Neural crest cell (in vitro differentiated cells): ENCODE measurements at places on chromosomes 1 and 21. TPM values are rescaled to one million over a fixed set of nuclear protein-coding genes. Genes with fewer than 3 reads are reported as not detected.
A peak's percentile ranks its signal among the peaks of the same experiment; 100 is the strongest.

GRCh38 chr1:204296431-204296988, 63.2 kb downstream of the PLEKHA6 start:
- no peak overlapping the region for H3K4me3 ChIP-seq
- H3K4me1 ChIP-seq = peaks cover 18% of the 10 kb centered on the region
- H3K27me3 ChIP-seq = peaks cover 31% of the 10 kb centered on the region
- DNase-seq = no peak
- H3K27ac ChIP-seq = no peak overlapping the region
- no peaks in the 10 kb centered on the region for H3K36me3 ChIP-seq

DNA sequence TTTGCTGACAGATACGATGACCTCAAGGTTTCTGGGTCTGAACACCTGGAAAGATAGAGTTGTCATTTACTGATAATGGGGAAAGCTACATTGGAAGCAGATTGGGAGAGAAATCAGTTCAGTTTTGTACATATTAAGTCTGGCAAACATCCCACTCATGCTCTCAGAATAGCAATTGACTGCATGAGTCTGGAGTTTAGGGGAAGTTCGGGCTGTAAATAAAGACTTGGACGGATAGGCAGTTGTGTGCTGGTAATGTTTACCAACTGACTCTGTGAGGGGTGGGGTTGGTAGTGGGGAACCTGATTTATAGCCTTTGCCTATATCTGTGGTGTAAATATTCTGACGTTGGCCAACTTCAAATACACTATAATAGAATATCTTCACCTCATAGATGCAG, 4.0 kb downstream of the H6PD start:
- no peak overlapping the region for H3K4me3 ChIP-seq
- no peak for DNase-seq
- H3K27ac ChIP-seq = no peak overlapping the region

DNA sequence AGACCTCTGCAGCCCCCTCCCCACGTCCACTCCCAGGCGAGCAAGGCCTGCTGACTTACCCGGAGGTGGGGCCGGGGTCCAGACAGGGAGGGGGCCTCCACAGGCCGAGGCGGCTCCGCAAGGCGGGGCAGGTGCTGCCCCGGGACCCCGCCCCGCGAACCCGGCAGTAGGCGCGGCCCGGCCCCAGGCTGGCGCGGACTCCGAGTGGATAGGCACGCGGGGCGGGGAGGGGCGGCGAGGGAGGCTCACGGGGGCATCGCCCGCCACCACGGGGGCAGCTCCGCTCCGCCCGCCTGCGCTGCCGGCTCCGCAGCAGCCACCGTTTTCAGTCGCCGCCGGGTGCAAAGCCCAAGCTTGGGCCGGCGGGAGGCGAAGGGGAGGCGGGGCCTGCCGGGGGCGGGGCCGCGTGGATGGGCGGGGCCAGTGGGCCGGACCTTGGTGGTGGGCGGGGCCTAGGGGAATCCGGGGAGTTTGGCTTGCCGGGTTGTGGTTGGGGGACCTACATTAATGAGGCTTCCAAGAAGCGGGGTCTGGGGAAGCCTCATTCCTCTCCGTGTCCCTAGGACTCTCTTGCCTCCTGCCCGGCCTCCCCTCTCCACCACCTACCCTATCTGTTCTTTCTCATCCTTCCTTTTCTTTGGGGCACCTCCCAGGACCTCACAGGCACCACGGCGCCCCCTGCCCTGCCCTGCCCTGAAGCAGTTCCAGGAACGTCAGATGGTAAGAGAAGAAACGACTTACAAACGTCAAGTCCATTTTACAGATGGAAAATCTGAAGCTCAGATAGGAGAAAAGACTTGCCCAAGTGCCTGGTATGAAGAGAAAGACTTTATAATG, at the start of gene RIMS3:
Gene RIMS3 (minus strand): TSS at position 348 of the 837 bp plus-strand sequence. CDS start 23,757 bp downstream, outside the sequence.
- peak within 1 kb of the TSS; percentile 78 for H3K27ac ChIP-seq
- peak within 1 kb of the TSS; percentile 92 for H3K4me3 ChIP-seq
- peaks cover 40% of the 10 kb centered on the region for H3K4me1 ChIP-seq
- H3K36me3 ChIP-seq = no peaks in the 10 kb centered on the region
- peak; percentile 94 for DNase-seq
- H3K27me3 ChIP-seq = peaks cover 4% of the 10 kb centered on the region

GRCh38 chr1:65344171-65344814, 35.0 kb downstream of the DNAJC6 start:
- H3K36me3 ChIP-seq = no peaks in the 10 kb centered on the region
- H3K4me3 ChIP-seq = no peak overlapping the region
- H3K27ac ChIP-seq = no peak overlapping the region
- H3K4me1 ChIP-seq = no peaks in the 10 kb centered on the region

GRCh38 chr1:88557014-88557413, 127.1 kb upstream of the PKN2 start:
- no peaks in the 10 kb centered on the region for H3K27me3 ChIP-seq
- H3K36me3 ChIP-seq = no peaks in the 10 kb centered on the region
- no peak overlapping the region for H3K27ac ChIP-seq
- no peak for DNase-seq

DNA sequence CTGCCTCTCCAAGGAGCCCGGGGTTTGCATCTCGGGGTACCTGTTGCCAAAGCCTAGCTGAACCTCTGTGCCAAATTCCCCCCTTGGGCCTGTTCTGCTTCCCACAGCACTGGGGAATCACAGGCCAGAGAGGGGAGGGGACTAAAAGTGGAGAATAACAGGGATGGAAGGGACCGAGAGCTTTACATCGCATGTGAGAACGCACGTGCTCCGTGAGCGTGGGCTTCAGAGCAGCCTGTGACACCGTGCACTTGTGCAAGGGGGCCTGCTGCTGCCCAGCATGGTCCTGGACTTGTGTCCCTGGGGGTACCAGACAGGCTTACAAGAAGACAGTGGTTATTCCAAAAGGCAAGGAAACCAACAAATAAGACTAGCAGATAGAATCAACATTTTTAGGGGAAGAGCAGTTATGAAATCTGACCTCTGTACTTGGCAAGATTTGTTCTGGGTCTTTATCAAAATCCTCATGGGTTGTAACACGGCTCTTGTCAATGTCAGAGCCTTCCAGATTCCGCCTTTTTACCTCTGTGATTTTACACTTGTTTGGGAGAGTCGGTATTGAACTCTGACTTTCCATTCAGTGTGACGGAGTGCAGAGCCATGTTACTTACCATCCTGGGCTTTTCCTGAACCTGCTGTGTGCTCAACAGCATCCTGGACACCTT, 36.2 kb upstream of the TNFRSF1B start:
- no peak overlapping the region for H3K27ac ChIP-seq
- H3K36me3 ChIP-seq = no peaks in the 10 kb centered on the region
- no peak for DNase-seq
- H3K4me3 ChIP-seq = no peak overlapping the region
- H3K4me1 ChIP-seq = peaks cover 5% of the 10 kb centered on the region
- H3K27me3 ChIP-seq = no peaks in the 10 kb centered on the region

- peaks cover 8% of the 10 kb centered on the region for H3K36me3 ChIP-seq
- no peaks in the 10 kb centered on the region for H3K27me3 ChIP-seq
- no peak for DNase-seq
- no peak overlapping the region for H3K27ac ChIP-seq
- peaks cover 8% of the 10 kb centered on the region for H3K4me1 ChIP-seq
Measured at GRCh38 chr1:52738148-52738547, 11.9 kb downstream of the ZYG11B start.

DNA sequence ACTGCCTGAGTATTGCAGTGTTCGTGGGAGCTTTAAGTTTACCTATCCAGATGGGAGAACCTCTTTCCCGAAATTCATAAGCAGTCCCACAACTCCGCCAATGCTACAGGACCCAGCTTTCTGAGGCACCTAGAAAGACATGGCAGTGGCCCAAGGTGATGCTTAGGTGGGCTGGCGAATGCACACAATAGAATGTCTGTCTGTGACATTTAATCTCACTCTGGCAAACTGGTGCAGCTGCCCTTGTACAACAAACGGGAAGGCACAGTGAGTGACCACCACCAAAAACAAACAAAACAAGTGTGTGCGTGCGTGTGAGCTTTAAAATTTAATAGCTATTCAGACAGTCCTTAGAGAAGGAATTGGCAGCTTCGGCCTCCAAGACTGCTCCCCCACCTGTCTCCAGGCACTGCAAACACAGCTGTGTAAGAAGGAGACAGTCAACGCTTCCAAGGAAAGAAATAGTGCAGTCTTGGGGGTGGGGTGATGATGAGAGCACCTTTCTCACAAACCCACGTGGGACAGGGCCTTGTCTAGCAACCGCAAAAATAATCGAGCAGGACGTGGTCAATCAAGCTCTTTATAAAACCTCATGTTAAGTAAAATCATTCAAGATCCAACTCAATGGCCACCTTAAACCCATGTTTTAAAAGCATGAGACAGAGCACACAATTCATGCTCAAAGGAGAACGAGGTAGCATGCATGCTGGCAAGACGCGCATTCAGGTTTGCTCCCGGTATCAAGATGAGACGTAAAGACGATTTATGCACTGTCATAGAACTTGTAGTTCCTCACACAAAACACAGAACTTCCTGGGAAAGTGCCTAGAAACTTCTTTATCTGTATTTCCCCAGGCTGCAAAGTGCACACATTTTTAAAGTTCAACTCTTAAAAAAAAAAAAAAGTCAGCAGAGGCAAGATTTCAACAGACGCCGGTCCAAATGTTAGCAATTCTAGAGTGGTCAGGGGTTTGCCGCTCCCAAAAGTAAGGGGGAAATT, 84.1 kb downstream of the TM2D1 start:
- H3K27ac ChIP-seq = no peak overlapping the region
- peaks cover 8% of the 10 kb centered on the region for H3K27me3 ChIP-seq
- no peaks in the 10 kb centered on the region for H3K36me3 ChIP-seq
- DNase-seq = no peak
- H3K4me3 ChIP-seq = no peak overlapping the region

- no peaks in the 10 kb centered on the region for H3K4me1 ChIP-seq
- no peak for DNase-seq
- no peak overlapping the region for H3K27ac ChIP-seq
- no peaks in the 10 kb centered on the region for H3K27me3 ChIP-seq
- no peak overlapping the region for H3K4me3 ChIP-seq
- peaks cover 5% of the 10 kb centered on the region for H3K36me3 ChIP-seq
Measured at GRCh38 chr1:174642393-174642792, 194.6 kb downstream of the GPR52 start.

GRCh38 chr21:14545906-14546480, at the start of gene SAMSN1:
TSS of gene SAMSN1 (minus strand) at chr21:14546315. CDS start at chr21:14546261, 54 bp downstream.
- H3K4me1 ChIP-seq = no peaks in the 10 kb centered on the region
- no peaks in the 10 kb centered on the region for H3K36me3 ChIP-seq
- H3K27ac ChIP-seq = no peak within 1 kb of the TSS
- H3K27me3 ChIP-seq = no peaks in the 10 kb centered on the region
- no peak for DNase-seq

DNA sequence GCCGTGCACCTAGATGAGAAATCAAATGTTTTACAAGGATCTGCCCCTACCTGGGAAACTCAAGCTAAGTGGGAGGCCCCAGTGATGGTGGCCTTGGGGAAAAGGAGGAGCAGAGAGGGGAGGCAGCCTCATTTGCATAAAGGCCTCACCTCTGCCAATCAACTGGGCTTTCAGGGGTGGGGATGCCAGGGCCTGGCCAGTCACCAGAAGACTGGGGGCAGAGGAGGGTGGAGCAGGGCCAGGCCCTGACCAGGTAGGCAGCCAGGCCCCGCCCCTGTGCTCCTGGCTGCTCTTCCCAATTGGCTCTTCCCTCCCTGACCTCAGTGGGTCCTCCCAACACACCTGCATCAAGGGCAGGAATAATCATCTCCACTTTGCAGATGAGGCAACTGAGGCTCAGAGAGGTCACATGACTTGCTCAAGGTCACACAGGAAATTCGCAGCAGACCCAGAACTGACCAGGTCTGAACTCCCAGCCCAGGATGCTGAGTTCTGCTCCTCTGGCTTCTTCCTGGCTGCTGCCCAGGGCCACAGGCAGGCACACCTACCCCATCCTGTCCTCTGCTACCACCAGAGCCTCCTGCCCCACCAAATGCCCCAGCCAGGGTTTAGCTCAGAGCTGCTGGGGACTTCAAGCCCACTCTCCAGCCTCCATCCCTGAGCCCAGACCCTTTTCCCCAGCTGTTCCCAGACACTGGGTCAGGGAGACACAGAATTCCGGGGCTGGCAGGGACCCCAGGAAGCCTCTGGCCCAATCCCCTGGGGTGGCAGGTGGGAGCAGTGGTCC, 677.9 kb downstream of the MATN1 start:
- H3K36me3 ChIP-seq = no peaks in the 10 kb centered on the region
- DNase-seq = no peak
- H3K4me3 ChIP-seq = no peak overlapping the region
- peaks cover 6% of the 10 kb centered on the region for H3K4me1 ChIP-seq
- no peak overlapping the region for H3K27ac ChIP-seq

DNA sequence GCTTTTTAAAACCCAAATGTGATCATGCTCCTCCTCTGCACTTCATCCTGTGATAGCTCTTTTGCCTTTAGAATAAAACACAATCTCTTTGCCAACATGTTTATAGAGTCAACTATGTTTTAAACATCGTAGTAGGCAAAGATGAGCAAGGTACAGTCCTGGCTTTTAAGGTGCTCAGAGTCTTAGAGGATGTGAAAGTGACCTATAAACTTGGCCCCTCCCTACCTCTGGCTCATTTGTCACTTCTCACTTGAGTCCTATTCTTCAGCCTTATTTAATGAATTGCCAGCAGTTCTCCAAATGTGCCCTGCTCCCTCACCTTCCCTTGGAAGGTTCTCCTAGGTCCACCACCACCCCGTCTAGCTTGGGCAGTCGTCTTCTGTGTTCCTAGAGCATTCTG, 617.0 kb upstream of the NR5A2 start:
- no peak for DNase-seq
- H3K4me3 ChIP-seq = no peak overlapping the region
- no peak overlapping the region for H3K27ac ChIP-seq
- H3K36me3 ChIP-seq = no peaks in the 10 kb centered on the region
- no peaks in the 10 kb centered on the region for H3K27me3 ChIP-seq
- peaks cover 8% of the 10 kb centered on the region for H3K4me1 ChIP-seq

DNA sequence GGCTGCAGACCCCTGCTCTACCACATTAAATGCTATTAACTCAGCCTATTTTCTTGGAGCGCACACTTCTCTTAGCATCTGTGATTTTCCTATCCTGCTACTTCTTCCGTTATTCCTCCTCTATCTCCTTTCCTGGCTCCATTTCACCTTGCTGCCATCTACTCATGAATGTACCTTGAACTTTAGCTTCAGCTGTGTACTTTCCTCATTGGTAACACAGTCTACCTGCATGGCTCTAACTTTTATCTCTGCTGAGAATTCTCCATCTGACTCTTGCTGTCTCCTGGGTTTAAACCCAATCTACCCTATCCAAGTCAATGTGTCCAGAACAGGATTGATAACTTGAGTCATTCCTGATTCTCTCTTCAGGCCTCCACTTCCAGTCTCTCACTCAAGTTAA, 67.6 kb upstream of the MCOLN3 start:
- no peak overlapping the region for H3K27ac ChIP-seq
- no peak overlapping the region for H3K4me3 ChIP-seq
- no peaks in the 10 kb centered on the region for H3K36me3 ChIP-seq

- H3K4me1 ChIP-seq = peaks cover 12% of the 10 kb centered on the region
- no peak overlapping the region for H3K4me3 ChIP-seq
- no peak overlapping the region for H3K27ac ChIP-seq
- no peaks in the 10 kb centered on the region for H3K27me3 ChIP-seq
- no peak for DNase-seq
- H3K36me3 ChIP-seq = no peaks in the 10 kb centered on the region
Measured at GRCh38 chr21:14591882-14592281, 45.8 kb upstream of the SAMSN1 start.

GRCh38 chr1:917466-918091, 6.1 kb upstream of the SAMD11 start:
- H3K36me3 ChIP-seq = no peaks in the 10 kb centered on the region
- no peak for DNase-seq
- no peak overlapping the region for H3K4me3 ChIP-seq
- H3K27ac ChIP-seq = no peak overlapping the region
- peaks cover 11% of the 10 kb centered on the region for H3K4me1 ChIP-seq

CRP gene
- not detected in 2 replicates for total RNA-seq

CCDC181 gene
- 7.5 TPM in 2 replicates for total RNA-seq

PPIAL4G gene
- 0.09 TPM in 1 of 2 replicates, not detected in the other for total RNA-seq

TDRD10 gene
- total RNA-seq = not detected in 2 replicates

ACTN2 gene
- total RNA-seq = 0.54 and 0.91 TPM in 2 replicates

PLA2G2D gene
- not detected in 2 replicates for total RNA-seq

PRDM16 gene
- total RNA-seq = 11.7 and 13.2 TPM in 2 replicates
